Nephron progenitor cell (in vitro differentiated cells): ENCODE measurements at places on chromosomes 7 and 10.
A peak's percentile ranks its signal among the peaks of the same experiment; 100 is the strongest.

DNA sequence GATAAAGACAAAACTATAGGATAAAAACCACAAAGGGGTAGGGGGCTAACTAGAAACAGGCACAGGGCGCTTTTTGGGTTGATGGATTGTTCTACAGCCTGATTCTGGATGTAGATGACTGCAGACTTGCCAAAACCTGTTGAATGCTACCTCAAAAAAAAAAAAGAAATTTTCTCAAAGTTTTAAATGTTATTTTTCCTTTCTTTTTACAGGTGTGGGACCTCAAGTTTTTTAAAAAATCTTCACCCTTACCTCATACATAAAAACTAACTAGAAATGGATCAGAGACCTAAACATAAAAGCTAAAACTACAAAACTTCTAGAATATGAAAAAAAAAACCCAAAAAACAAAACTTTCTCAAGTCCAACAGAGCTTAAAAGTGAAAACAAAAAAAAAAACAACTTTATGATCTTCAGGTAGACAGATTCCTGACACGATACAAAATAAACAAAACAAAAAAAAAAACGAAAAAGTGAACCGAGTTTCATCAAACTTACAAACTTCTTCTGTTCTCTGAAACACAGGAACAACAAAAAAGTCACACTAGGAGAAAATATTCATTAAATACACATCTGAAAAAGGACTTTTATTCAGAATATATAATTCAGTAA, 14.9 kb downstream of the RHEB start:
- peaks cover 40% of the 10 kb centered on the region for H3K36me3 ChIP-seq
- no peaks in the 10 kb centered on the region for H3K27me3 ChIP-seq
- H3K4me1 ChIP-seq = peaks cover 35% of the 10 kb centered on the region
- peak overlapping the region; percentile 25 for H3K27ac ChIP-seq
- no peak for DNase-seq

- H3K27ac ChIP-seq = no peak overlapping the region
- no peak overlapping the region for H3K4me3 ChIP-seq
- H3K4me1 ChIP-seq = no peaks in the 10 kb centered on the region
- no peaks in the 10 kb centered on the region for H3K36me3 ChIP-seq
- H3K27me3 ChIP-seq = no peaks in the 10 kb centered on the region
These were observed 117.3 kb upstream of the TEX47 start for GRCh38 chr7:88912852-88913251.

GRCh38 chr10:121411004-121411403, 187.2 kb downstream of the FGFR2 start:
- H3K4me1 ChIP-seq = peaks cover 35% of the 10 kb centered on the region
- H3K4me3 ChIP-seq = no peak overlapping the region
- H3K36me3 ChIP-seq = no peaks in the 10 kb centered on the region
- no peak for DNase-seq
- peak overlapping the region; percentile 23 for H3K27ac ChIP-seq

DNA sequence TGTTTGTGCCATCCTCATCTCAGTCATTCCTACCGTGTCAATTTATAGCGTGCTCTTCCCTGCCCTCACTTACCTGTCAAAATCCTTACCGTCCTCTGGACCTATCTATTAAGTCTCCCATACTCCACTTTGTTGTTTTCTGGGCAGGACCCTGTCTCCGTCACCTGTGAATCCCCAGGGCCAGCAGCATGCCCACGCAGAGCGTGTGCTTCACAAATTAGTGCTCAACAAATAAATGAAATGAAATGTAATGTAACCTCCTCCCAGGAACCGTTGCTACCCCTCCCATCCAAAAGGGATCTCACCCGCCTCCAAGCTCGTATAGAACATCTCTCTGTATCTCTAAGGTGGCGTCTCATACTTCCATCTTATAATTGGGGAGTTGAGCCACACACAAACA, 589.9 kb upstream of the MGMT start:
- H3K4me1 ChIP-seq = no peaks in the 10 kb centered on the region
- H3K36me3 ChIP-seq = no peaks in the 10 kb centered on the region
- H3K27ac ChIP-seq = no peak overlapping the region
- peaks cover 12% of the 10 kb centered on the region for H3K27me3 ChIP-seq
- DNase-seq = no peak

DNA sequence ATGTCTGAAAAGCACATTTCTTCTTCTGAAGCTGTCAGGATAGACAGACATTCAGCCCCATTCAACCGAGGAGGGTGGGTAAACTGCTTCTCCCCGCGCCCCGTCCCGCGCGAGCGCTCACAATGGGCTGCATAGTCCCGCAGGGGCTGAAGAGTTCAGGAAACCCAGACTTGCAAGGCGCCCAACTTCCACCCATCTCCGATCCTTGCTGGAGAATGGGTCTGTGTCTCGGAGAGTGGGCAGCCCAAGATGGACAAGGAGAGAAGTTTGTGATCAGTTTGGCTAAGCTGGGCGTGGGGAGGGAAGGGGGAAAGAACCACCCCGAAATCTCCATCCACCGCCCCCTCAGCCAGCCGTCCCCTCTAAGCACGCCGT, 686 bp downstream of the AASS start:
- H3K36me3 ChIP-seq = peaks cover 8% of the 10 kb centered on the region
- peak overlapping the region; percentile 100 for H3K4me3 ChIP-seq
- H3K27ac ChIP-seq = peak overlapping the region; percentile 100
- H3K4me1 ChIP-seq = peaks cover 38% of the 10 kb centered on the region

- H3K36me3 ChIP-seq = no peaks in the 10 kb centered on the region
- H3K27ac ChIP-seq = no peak overlapping the region
- H3K27me3 ChIP-seq = peaks cover 7% of the 10 kb centered on the region
- H3K4me3 ChIP-seq = no peak overlapping the region
These were observed 285.8 kb upstream of the SP4 start for GRCh38 chr7:21142081-21142480.

DNA sequence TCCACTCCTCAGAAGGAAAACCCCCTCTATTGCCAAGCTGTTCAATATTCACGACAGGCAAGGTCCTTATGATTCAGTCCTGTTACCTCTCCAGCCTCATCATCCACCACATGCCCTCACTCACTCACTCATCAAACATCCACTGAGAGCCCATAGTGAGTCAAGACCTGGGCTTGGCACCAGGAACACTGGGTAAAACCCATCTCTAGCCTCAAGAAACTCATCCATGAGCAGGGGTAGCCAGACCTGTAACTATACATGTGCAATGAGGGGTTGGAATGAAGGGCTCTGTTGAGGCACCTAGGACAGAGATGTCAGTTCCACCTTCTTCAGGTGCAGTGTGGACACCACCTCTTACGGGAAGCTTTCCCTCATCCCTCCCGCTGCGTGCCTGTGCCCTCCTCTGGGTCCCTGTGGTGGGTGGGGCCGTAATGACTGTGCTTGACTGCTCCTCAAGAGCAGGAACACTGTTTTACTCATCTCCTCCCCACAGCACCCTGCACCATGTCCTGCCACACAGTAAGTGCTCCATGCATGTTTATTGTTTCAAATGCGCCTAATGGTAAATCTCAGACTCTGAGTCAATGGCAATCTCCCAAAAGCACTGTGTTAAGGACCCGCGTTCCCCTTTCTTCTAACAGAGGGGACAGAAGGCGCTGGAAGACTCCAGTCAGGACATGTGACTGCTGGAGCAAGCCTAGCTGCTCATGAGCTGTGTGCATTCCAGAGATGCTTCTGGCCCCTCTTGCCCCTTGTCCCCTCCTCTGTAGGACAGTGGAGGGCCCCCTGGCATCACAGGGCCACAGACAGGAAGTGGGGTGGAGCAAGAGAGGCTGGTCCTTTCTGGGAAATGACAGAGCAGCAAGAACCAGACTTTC, 95.4 kb downstream of the HIPK2 start:
- peaks cover 43% of the 10 kb centered on the region for H3K4me1 ChIP-seq
- DNase-seq = no peak
- peak overlapping the region; percentile 55 for H3K27ac ChIP-seq
- peaks cover 2% of the 10 kb centered on the region for H3K27me3 ChIP-seq
- peaks cover 75% of the 10 kb centered on the region for H3K36me3 ChIP-seq
